ENCODE measurements at places on chromosomes 1 and 21. TPM values are rescaled to one million over a fixed set of nuclear protein-coding genes. Genes with fewer than 3 reads are reported as not detected.

PLEKHO1 gene
- 52.2 TPM for total RNA-seq

KIAA1614 gene
- total RNA-seq: 8.4 TPM

DNA sequence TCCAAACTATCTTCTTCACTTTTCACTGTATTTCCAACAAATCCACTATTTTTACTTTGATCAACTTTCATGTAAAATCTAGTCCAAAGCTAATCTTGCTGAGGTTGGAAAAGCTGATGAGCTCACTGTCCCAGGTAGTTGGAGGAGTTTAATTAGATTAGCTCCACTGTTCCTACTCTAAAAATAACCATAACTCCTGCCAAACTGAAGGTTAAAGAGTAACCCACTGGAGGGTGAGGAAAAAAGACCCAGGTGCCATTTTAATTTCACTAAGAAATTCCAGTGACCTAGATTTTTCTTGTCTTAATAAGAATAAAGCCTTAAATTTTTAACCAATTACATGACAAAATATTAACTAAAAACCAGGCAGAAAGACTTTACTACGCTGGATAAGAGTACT lies 15.3 kb downstream of the DCAF8 start:
- DNase-seq: no peak

DNA sequence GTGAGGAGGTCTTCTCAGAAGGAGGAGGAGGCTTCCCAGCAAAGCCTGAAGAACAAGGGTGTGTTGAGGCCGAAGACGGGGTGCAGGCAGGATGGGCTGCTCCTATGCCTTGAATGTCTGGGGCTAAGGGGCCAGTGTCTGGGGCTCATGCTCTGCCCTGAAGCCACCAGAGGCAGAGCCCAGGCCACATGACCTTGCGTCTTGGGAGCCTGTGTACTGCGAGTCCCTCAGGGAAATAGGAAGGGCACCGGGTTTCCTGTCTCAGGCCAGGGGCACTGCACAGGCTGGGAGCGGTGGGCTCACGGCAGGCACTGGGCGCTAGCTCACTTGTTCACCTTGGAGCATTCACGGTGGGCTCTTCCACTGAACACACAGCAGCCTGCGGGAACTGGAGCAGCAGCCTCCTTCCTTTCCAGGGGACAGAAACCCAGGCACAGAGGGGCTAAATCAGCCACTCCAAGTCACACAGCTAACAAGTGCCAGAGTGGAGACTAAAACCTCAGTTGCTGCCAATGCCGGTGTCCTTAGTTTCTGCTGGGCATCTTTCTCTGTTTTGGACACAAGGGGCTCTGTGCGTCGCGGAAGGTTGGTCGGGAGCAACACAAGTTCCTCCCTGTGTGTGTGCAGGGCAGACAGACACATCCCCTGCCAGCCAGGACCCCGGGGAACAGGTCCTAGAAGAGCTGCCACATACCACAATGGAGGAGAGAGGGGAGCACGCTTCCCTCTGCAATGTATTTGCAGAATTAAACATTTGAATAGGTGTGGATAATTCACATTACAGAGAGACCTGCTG lies 104.8 kb upstream of the C1orf174 start:
- DNase-seq: no peak

- no peak for DNase-seq
Observed at GRCh38 chr1:218525031-218525430, 179.9 kb downstream of the TGFB2 start.

GRCh38 chr1:106498238-106498637 lies 558.2 kb upstream of the PRMT6 start:
- DNase-seq: no peak

- DNase-seq: no peak
Observed at GRCh38 chr21:26539566-26539965, 33.5 kb downstream of the CYYR1 start.

DNA sequence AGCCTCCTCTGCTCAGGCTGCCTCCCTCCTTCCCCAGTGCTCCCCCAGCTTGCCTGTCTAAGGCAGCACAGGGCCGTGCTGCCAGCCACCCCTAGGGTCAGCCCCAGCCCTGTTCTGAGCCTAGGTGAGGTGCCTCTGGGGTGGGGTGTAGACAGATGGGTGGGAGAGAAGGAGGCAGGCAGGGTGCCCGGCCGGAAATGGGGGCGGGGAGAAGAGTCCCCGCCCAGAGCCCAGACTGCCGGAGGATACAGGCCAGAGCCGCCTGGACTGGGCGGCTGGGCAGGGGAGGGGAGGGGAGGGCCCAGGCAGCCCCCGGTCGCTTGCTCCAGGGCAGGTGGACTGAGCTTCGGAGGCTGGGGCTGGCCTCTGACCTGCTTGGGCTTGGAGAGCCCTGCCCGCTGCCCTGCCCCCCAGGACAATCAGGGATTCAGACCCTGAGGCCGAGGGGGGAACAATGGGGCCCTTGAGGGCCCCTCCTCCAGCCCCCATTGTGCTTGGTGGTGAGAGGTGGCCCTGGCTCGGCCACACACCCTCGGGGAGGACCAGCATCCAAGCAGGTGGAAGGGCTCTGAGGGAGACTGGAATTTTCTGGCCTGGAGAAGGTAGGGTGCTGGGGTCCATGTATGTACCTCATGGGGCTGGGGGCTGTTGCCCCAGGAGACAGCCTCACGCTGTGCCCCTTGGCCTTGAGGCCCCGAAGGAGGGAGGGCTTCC lies at the start of gene GJC2:
TSS of gene GJC2 (plus strand) at position 525 of the 714 bp plus-strand sequence. CDS start 7,829 bp downstream, outside the sequence.
- DNase-seq: no peak
